Hair follicle dermal papilla cell (primary cell): ENCODE measurements at places on chromosomes 5 and 9. TPM values are rescaled to one million over a fixed set of nuclear protein-coding genes. Genes with fewer than 3 reads are reported as not detected.

HAND1 gene
- total RNA-seq: 0.12 TPM in 1 of 2 replicates, not detected in the other

SOHLH1 gene
- total RNA-seq: not detected in 2 replicates

INSYN2B gene
- total RNA-seq: 12.8 and 15.3 TPM in 2 replicates

MZB1 gene
- total RNA-seq: 0.16 TPM in 1 of 2 replicates, not detected in the other

PRRT1B gene
- total RNA-seq: not detected in 2 replicates

GRPEL2 gene
- total RNA-seq: 21.5 and 23.2 TPM in 2 replicates

GABRB2 gene
- under 0.01 TPM in 1 of 2 replicates, not detected in the other for total RNA-seq

TERT gene
- not detected in 2 replicates for total RNA-seq
